ENCODE measurements at places on chromosomes 7 and 10.

- DNase-seq = no peak
Measured at GRCh38 chr7:77242068-77242467, 42.4 kb upstream of the FGL2 start.

DNA sequence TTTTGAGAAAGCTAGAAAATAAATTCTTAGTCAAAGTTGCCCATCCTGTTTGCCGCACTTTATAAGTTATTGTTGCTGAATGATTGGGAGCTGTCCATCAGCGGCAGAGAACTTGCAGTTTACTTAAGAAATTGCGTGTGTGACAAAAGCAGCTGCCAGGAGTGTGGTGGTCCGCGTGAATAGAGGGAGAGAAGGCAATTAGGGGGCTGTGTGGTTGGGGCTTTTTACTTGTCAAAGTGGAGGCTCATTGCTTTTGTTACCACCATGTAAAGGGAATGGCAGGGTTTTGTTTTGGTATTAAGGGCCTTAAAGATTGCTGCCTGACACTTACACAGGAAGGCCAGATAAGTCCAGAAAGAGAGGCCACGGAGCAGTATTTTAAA is 177.8 kb downstream of the TCF7L2 start:
- no peak for DNase-seq

DNA sequence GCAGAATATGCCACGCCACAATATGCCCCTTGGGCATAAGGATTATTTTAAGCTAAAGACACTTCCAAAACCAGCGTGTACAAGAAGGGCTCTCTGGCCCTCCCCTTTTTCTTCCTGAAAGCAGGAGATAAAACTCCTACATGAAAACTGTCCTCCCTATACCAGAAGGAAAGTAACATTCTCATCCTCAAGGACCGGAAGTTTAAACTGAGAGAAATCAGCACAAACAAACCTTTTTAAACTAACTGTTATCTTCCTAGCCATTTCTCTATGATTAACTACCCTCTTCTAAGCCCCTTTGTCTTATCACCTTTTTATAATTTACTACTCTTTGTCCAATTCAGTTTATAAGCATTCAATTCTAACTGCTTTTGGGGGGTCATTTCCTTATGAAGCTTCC is 16.4 kb upstream of the RAPGEF5 start:
- no peak for DNase-seq

GRCh38 chr10:98419469-98420261 is 4.7 kb upstream of the PYROXD2 start:
- no peak for DNase-seq

DNA sequence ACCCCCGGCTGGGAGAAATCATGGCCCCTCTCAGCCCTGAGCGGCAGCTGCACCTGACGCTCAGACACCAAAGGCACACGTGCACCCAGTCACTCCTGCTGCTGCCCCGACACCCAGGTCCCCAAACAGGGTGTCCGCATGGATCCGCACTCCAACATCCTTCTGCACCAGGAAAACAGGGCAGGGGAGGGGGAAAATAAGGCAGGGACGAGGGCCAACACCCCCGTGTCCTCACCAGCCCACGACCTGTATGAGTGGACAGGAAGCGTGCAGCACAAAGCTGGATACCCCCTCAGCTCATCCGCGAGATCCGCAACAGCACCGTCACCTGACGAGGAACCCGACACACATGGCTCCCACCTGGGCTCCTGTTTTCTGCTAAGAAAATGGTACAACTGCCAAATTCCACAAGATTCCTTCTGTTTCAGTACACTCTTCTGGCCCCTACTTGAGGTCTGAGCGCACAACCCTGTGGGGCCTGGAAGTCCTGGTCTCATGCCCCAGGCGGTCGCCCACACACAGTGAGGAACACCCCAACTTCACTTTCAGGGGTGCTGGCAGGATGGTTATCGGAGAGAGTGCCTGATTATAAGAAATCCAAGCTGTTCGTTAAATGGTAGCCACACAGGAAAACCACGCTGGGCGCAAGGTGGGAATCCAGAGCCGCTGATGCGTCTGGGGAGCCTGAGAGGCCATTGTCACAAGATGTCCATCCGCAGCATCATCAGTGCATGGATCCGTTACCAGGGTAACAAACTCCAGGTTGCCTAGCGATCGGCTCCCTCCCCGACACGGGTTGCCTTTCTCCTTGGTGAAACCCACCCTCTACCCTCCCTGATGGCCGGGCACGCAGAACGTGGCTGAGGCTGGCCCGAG is 63.6 kb downstream of the ZRANB1 start:
- DNase-seq = no peak

- no peak for DNase-seq
Measured at GRCh38 chr7:47702080-47702479, 120.2 kb upstream of the TNS3 start.

- DNase-seq = no peak
Measured at GRCh38 chr7:155808549-155809331, 3.5 kb downstream of the SHH start.

DNA sequence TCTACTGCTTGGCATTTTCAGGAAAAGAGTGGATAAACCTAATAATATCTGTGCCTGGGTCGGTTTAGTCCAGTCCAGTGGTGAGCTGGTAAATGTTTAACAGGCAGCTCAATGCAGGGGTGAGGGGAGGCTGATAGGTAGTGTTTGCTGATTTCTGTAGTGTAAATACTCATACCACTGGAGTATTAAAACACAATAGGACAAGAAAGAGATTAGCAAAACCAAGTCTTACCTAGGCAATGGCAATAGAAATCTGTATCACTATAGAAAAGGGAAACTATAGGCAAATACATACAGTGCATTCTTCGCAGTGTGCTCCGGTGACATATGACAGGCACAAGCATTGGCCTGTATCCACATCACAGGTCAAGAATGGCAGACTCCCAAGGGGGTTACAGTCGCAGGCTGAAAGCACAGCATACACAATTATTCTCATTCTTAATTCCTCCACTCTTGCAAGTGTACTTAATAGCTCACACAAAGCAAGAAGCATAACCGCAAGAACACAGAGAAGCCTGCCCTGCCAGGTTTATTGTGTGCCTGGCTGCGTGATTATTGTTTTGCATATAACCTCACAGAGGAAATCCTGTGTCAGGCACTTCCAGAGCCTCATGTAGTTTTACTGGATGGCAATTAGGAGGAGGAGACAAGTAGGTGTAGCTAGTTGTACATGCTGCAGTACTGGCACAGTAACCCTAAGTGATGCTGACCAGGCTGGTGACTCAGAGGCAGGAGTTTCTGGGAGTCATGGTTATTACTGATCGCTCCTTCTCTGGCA is 35.0 kb downstream of the LAMB4 start:
- no peak for DNase-seq

GRCh38 chr7:37986908-37987330 is 66.5 kb downstream of the EPDR1 start:
- DNase-seq = no peak

DNA sequence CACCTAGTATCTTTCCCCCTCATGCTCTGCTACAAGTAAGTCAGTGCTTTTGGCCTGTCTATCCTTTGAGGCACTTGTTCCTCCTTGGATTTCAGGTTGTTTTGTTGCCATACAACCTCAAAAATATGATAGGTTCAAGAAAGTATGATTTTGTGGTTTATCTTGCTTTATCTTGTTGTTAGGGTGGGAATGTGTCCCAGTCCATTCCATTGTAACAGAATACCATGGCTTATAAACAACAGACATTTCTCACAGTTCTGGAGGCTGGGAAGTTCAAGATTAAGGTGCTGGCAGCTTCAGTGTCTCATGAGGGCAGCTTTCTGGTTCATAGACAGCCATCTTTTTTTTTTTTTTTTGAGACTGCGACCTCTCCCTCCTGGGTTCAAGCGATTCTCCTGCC is 72.1 kb downstream of the TMEM270 start:
- DNase-seq = no peak

GRCh38 chr7:30633223-30633622 is 38.5 kb downstream of the GARS1 start:
- no peak for DNase-seq

GRCh38 chr10:104318810-104319741 is 19.2 kb downstream of the ITPRIP start:
- DNase-seq = no peak

DNA sequence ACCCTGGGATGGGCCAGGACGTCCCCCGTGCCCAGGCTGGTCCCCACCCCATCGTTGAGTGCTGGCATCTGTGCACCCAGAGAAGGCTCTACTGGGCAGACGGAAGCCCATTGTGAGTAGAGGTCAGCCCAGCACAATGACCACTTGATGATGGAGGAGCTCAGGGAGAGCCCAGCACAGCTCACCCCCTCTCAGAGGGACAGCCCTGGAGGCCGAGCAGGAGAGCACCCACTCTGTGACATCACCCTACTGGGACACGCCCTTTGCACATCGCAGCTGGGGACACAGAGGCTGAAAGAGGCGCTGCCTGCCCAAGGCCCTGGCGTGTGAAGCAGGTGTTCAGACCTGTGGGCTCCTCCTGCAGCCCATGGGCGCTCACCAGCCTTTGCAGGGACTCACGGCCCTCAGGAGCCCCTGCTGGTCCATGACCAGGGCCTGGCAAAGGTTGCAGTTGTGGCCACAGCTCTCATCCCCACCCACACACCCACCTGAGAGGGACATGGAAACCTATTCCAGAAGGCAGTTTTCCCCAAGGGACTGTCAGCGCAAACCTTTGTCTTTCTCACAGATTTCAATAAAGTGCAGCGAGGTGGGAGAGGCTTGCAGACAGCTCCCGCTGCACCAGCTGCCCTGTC is 67.2 kb upstream of the PPP2R2D start:
- no peak for DNase-seq

DNA sequence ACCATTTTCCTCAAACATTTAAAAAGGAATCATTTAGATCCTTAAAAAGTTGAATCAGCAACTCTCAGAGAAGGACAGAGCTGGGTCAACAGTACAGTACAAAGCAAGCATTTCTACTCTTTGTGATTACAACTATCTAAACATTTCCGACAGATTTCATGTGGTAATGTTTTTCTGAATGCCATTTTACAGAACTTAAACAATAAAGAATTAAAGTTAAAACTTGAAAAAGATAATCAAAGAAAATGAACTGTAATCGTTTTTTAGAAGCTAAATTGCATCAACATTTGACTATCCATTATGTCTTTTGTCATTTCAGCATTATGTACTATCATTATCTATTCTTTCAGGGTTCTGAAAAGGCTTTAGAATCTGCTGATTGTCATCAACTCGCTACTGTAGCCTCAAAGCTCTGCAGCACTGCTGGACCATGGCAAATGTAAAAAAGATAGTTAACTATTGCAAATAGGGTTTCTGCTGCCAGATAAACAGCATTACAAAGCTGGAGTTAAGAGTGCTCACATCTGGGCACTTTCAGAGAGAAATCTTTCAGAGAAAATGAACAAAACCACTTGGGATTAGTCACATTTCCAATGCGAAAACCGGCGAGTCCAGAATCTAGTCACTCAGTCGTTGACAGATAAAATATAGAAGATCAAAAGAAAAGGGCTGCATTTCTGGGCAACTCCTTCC is 160.4 kb upstream of the LAMB4 start:
- DNase-seq = no peak

DNA sequence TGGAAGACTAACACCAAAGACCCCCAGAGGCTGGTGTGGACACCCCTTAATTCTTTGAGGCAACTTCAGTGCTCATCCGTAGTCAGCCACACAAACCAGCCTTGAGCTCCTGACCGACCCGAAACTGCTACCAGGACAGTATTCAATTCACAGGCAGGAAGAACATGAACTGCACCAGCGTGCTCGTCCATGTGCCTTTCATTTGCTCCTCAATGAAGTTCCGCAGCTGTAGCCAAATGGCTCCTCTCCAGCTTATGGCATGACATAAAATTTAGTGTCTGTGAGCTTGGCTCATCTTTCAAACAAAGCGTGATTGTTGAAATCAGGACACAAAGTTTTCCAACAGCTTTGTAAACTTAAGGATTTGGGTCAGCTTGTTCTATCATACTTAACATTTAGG is 144.1 kb upstream of the FAM171A1 start:
- DNase-seq = no peak

GRCh38 chr10:25631471-25631870 is 302.6 kb upstream of the MYO3A start:
- no peak for DNase-seq

DNA sequence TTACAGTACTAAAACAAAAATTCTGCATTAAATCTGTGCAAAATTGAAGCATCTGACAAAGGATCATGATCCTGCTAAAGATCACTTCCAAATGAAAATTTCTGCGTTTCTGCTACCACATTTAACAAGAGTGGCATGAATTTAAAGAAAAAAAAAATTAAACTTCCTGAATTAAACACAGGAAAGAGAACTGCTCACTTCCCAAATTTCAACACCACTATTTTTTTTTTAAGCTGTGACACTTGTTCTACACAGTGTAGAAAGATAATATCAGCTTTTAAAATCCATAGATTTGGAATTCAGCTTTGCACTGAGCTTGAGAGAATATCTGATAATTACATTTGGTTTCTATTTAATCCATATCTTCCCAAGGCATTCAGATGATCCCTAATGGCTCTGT is 73.6 kb downstream of the EPC1 start:
- DNase-seq = no peak

- no peak for DNase-seq
Measured at GRCh38 chr7:35701287-35701900, 6.5 kb upstream of the HERPUD2 start.

DNA sequence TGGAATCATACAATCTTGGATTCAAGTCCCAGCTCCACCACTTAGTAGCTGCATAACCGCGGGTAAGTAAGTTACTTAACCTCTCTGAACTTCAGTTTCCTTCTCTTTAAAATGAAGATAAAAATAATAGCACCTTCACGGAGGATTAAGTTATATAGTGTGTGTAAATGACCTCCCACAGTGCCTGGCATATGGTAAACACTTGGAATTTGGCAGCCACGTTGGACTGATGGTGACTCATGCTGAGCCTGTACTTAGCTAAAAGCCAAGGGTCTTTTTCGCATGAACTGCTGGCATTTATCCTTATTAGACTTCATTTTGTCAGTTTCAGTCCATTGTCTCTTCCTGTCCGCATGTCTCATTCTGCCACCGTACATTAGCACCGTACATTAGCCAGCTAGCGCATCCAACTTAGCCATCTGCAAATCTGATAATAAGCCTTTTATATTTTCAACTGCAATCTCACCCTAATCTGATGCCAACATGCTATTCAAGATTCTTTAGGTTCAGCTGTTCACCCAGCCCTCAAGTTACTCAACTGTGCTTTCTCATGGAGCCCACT is 11.2 kb downstream of the SLC13A4 start:
- no peak for DNase-seq

- no peak for DNase-seq
Measured at GRCh38 chr10:36712695-36713094, 412.7 kb upstream of the ANKRD30A start.

GRCh38 chr7:85055906-85056305 is 130.9 kb downstream of the SEMA3D start:
- DNase-seq = no peak

Measured in GM19239 (cell line).